ENCODE measurements at places on chromosomes 13 and 19. TPM values are rescaled to one million over a fixed set of nuclear protein-coding genes. Genes with fewer than 3 reads are reported as not detected.

Gene ZNF578
- 14.4 TPM for total RNA-seq

Gene ZNF296
- not detected for total RNA-seq

Gene ZNF709
- total RNA-seq = 20.8 TPM

Gene IL4I1
- total RNA-seq = not detected

GRCh38 chr13:96130818-96131340 lies 41.0 kb downstream of the HS6ST3 start:
- no peak for DNase-seq

GRCh38 chr19:32208060-32208459 lies 137.3 kb upstream of the ZNF507 start:
- no peak for DNase-seq

Gene ZNF264
- 109 TPM for total RNA-seq

Gene PDX1
- total RNA-seq = not detected

GRCh38 chr19:47798904-47799266 lies 5.5 kb downstream of the TPRX1 start:
- no peak for DNase-seq

DNA sequence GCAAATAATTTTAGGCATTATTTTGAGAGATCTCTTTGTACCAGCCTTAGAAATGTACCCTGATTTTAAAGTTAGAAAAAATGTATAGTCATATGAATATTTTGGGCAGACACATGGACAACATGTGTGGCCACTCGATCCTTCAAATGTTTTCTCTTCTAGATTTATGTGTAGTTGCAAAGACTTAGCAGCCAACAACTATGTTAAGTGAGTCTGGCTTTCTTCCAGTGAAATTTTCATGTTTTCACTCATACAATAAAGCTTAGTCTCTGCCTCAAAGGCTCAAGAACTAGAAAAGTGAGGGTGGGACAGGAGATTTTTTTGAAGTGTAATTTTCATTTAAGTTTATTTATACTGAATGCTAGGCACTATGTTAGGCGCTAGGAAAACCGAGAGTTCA lies 207.7 kb upstream of the DACH1 start:
- DNase-seq = no peak

Gene PLIN4
- 19.7 TPM for total RNA-seq

GRCh38 chr13:43126420-43126819 lies 103.0 kb downstream of the DNAJC15 start:
- no peak for DNase-seq

DNA sequence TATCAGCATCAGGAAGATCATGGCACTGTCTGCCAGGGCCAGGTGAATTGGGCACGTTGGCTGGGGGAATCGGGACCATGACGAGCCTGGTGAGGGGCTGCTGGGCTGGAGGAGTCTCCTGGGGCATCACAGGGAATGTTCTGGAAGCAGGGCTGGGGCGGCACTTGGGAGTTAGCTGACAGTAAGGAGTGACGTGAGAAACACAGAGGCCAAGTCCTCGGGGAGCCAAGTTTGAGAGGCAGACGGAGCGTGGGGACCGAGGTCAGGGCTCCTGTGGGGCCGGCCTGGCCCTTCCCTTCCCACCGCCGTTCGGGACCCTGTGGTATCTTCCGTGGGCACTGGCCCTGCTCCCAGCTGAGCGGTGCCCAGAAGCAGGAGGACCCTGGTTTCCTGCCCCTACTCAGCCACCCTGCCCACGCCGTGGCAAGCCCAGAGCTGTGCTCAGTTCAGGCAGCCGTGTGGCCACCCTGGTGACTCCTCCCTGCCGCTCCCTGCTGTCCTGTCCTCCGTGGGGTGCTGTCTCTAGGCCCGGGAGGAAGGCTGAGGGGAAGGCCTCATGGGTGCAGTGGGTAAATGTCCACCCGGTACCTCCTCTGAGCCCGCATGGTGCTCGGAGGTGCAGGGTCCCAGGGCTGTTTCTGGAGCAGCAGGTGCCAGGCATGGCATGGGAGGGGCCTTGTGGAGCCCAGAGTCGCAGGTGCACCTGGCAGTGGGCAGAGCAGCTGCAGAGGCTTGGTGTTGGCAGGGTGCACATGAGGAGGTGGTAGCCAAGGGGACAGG lies 25.2 kb downstream of the CRTC1 start:
- no peak for DNase-seq

GRCh38 chr19:35228177-35228930 lies at the start of gene FAM187B:
Gene FAM187B (minus strand): TSS chr19:35228739. CDS start chr19:35228680, 59 bp downstream.
- no peak for DNase-seq

Gene FFAR2
- total RNA-seq = not detected

DNA sequence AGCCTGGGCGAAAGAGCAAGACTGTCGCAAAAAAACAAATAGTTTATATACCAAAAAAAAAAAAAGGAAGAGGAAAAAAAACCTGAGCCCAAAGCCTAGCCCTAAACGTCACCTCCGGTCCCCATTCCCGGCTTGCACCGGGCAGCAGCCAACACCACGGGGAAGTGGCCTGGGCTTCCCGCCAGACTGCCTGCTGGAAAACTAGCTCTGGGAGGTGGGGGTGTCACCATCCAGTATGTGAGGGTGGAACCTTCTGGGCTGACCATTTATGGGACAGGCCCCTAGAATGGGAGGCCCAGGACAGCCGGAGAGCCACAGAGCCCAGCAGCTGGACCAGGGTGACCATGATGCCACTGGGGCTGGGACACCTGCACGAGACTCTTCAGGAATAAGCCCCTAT lies 37.3 kb downstream of the IL12RB1 start:
- peak; percentile 82 for DNase-seq

GRCh38 chr13:19834704-19835103 lies 28.7 kb downstream of the ZMYM5 start:
- no peak for DNase-seq

Gene AZU1
- 0.85 TPM for total RNA-seq

GRCh38 chr19:34131100-34131499 lies 41.2 kb upstream of the LSM14A start:
- DNase-seq = no peak

Gene CGB1
- total RNA-seq = not detected
